Activated CD8-positive, alpha-beta memory T cell treated with anti-CD3 and anti-CD28 coated beads for 1 hour (primary cell): ENCODE measurements at places on chromosomes 11 and 22.

DNA sequence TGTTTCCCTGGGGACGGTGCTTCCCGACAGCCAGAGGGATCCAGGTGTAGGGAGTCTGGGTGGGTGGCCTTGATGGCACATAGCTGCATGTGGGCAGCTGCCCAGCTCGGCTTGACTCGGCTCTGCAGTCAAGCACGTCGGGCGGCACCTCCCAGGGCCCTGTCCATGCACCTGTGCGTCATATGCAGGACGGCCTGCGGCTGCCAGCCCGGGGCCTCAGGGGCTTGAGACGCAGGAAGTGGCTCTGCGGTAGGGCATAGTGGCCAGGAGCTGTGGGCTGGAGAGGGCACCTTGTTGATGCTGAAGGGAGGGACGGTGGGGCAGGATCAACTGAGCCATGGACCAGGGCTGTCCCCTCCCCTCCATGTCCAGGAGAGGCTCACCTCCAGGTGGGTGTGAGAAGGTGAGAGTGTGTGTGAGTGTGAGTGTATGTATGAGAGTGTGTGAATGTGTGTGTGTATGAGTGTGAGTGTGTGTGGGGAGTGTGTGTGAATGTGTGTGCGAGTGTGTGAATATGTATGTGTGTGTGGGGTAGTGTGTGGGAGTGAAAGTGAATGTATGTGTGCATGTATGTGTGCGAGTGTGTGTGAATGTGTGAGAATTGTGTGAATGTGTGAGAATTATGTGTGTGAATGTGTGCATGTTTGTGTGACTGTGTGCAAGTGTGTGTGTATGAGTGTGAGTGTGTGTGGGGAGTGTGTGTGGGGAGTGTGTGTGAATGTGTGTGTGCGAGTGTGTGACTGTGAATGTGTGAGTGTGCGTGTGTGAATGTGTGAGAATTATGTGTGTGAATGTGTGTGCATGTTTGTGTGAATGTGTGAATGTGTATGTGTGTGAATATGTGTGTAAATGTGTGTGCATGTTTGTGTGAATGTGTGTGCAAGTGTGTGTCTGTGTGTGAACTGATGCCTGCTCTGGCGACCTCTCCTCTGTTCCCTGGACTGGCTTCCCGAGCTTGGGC is 5.7 kb upstream of the SUN2 start:
- DNase-seq: no peak

DNA sequence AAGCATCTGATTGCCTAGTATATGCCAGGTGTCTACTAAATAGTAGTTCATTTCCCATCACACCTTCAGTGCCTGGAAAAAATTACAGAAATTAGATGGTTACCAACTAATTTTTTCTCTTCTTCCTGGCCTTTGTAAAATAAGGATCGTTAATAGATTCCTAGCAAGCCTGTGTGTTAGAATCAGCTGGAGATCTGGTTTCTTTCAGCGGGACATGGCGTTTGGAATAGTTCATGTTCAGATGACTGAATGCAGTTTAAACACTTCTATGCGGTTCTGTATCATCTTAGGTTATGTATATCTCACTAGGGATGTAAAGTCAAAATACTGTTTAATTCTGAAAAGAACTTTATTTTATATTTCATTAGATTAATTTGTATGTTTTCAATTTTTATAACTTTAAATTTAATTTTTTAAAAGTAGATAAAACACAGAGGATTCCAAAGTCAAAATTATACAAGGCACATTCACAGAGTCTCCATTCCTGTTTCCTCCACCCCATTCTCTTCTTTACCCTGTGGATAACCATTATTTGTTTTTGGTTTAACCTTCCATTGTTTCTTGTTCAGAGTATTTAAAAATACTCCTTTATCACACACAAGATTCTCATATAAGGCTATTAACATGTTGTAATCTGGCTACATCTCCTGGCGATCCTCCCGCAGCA is 132.8 kb downstream of the ATXN10 start:
- DNase-seq: no peak

DNA sequence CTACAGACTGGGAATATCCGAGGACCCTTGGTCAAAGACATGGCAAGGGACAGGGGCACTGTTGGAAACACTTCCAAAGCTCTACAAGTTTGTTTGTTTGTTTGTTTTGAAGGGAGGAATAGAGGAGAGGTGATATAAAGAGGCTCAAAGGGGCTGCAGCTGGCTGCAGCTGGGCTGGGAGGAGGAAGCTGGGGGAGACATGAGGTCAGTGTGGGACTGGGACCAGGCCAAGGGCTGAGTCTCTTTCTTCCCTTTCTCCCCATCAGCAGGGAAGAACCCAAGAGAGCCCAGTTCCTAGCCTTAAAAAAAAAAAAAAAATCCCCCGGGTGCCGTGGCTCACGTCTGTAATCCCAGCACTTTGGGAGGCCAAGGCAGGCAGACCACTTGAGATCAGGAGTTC is 5.0 kb downstream of the RHOG start:
- no peak for DNase-seq

DNA sequence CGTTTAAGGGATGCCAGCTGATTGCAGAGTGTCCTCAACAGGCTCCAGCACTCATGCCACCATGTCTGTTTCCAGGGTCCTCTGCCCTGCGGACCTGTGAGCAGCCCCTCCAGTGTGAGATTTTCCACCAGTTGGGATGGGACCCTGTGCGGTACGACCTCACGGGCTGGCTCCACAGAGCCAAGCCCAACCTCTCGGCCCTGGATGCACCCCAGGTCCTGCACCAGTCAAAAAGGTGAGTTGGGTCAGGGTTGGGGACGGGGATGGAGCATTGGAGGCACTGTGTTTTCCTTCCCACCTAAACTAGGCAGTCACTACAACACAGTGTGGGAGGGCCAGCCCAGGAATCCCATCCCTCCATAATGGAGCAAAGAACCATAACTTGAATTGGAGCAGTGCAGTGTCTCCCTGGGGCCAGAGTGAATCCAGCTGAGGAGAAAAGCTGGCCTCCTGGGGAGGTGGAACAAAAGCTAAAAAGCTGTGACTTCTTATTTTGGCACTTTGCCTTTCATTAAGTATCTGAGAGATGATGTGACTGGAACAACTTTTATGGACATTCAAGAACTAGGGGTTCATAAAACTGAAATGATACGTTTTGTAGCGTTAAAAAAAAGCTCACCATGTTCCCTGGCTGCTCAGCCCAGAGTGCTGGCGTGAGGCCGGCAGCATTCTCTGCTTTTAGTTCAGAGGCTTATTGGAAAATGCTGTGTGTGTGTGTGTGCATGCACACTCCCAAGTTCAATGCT is 101.8 kb downstream of the MYO18B start:
- DNase-seq: no peak

DNA sequence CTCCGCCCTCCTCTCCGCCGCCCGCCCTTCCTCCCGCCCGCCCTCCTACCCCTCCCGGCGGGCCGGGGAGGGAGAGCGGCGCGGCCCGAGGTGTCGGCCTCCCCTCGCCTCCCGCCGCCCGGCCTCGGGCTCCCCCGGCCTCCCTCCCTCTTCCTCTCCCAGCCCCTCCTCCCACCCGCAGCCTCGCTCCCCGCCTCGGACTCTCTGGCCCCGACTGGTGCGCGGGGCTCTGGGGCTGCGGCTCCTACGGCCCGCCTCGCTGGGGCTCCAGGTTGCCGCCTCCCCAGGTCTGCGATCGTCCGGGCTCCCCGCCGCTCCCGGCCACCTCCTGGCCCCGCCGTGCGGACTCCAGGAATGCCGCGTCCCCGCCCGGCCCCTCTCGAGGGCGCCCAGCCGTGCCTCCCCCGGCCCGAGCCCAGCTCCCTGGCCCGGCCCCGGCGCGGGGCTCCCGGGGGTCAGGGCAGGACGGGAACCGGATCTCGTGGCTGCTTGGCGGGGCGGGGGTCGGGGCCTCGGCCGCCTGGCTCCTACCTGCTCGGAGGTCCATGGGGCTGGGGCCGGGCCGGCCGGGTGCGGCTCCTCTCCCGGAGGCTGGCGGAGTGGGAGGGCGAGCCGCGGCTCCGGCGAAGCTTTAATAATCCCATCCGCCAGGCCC is at the start of gene CLCF1:
Gene CLCF1 (minus strand): TSS at position 606 of the 655 bp plus-strand sequence. CDS start 59 bp downstream, at position 547.
- no peak for DNase-seq

- DNase-seq: no peak
Measured at GRCh38 chr11:1034001-1034400, 2.5 kb downstream of the MUC6 start.

DNA sequence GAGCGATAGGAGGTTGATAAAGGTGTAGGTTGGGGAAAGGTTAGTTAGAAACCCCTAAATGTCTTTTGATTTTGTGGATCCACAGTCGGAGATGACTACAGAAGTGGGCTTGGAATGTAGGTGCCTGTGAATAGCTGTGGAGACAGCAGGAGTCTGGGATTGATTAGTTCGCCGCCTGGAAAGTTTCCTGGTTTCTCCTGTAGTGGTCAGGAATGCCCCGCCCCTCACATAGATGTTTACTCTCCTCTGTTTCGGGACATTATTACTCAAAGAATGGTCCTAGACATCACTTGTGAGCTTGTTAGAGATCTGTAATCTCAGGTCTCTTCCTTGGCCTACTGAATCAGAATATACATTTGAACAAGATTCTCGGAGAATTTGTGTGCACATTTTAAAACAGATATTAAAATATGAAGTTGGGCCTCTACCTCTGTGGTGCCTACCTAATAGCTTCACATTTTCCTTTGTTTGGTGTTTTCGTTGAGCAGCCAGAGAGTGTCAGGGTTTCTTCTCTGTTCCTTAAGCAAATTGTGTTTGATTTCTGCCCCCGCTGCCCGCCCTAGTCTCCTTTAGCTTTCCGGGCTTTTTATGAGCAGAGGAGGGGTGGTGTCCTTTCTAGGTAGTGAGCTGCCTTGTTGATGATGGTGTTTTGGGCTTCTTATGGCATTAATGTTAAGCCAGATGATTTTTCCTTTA is 89.4 kb downstream of the PPP6R3 start:
- DNase-seq: no peak
